ENCODE measurements at places on chromosomes 1 and 21.

DNA sequence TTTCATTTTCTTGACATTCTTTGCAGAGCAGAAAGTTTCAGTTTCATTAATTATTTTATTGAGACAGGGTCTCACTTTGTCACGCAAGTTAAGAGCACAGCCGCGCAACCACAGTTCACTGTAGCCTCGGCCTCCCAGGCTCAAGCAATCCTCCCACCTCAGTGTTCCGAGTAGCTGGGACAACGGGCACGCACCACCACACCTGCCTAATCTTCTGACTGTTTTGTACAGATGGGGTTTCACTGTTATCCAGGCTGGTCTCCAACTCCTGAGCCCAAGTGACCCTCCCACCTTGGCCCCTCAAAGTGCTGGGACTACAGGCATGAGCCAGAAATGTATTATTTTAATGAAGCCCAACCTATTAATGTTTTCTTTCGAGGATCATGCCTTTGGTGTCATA is 3.0 kb upstream of the SPATC1L start:
- no peak for DNase-seq

DNA sequence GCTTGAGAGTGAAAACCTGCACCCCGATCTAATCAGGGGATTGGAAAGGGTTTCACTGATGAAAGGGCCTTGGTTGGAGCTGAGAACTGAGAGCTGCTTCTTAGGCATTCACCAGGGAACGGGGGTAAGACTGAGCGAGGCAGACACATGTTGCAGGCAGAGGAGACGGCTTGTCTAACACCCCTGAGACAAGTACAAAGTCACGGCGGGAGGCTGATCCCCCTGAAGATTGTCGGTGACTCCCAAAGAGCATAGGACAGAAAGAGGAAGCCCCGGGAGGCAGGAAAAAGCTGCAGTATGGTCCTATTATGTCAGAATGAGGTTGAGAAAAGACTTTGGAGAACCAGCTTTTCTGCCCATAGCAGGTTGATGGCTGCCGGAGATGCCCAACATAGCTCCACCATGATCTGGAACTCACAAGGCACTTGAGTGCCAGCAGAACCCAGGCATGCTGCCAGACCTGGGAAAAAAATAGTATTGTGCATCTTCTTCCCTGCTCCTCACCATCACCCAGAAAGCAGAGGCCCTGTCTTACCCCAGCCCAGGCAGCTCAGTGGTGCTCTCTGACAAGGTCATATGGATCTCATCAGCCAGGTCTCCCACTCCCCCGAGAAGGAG is 463.9 kb upstream of the PROX1 start:
- DNase-seq: no peak

GRCh38 chr21:28991861-28992525 is 684 bp downstream of the LTN1 start:
- no peak for DNase-seq

DNA sequence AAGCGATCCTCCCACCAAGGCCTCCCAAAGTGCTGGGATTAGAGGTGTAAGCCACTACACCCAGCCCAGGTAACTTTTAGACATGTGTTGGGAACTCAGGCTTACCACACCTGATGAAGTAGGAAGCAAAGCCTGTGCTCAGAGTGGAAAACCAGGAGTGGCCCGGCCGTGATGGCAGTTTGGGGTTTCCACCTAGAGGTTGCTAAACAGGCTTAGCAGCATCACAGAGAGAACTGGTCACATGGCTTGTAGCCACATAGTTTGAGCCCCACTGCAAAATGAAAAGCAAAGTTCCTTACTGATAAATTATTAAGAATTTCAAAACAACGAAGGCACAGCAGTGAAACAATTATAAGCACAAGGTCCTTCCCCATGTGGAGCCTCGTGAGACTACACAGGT is 142.6 kb upstream of the CXADR start:
- DNase-seq: no peak

DNA sequence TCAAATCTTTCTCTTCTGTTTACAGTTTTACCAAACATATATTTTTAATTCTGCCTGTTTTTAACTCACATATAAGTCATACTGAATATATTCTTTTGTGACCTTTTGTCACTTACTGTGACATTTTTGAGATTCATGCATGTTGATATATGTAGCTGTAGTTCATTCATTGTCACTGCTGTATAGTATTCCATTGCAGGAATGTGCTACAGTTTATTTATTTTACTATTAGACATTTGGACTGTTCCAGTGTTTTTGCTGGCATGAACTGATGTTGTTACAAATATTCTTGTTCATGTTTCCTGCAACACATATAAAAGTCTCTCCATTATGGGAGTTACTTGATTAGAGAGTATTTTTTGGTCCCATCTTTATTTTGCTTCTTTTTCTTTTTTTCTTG is 174.9 kb downstream of the DHRS3 start:
- DNase-seq: no peak

DNA sequence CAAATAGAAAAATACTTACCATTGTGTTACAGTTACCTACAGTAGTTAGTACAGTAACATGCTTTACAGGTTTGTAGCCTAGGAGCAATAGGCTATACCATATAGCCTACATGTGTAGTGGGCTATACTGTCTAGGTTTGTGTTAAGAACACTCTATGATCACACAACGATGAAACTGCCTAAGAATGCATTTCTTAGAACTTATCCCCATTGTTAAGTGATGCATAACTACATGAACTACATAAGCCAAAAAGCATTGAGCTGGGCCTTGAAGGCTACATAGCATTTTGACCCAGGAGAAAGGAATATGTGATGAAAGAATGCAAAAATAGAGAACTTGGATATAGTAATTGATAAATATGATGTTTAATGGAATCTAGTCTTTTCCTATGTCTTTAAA is 46.4 kb upstream of the JUN start:
- no peak for DNase-seq

- DNase-seq: no peak
Observed at GRCh38 chr21:45374826-45375455, 30.0 kb upstream of the COL18A1 start.

DNA sequence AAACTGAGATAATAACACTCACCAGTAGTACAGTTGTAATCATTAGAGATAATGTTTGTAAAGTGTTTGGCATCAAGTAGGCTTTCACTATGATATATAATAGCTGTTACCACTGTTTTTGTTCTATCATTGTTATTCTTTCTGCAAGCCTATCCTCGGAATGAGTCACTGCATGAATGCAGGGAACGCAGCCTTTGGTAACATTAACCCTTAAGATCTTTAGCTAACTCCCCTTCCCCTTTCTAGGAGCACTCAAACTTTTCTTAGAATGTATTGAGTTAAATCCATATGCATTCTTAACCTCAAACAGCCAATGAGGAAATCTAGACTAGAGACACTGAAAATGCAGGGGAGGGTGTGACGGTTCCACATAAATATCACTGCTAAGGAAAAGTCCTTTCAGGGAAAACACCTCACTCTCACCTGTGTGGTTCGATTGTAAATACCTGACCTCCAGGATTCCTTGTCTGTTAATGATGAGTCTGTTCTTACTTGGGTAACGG is 467.3 kb downstream of the SETD4 start:
- DNase-seq: no peak

- no peak for DNase-seq
Observed at GRCh38 chr21:41825216-41825615, 53.9 kb downstream of the PRDM15 start.

DNA sequence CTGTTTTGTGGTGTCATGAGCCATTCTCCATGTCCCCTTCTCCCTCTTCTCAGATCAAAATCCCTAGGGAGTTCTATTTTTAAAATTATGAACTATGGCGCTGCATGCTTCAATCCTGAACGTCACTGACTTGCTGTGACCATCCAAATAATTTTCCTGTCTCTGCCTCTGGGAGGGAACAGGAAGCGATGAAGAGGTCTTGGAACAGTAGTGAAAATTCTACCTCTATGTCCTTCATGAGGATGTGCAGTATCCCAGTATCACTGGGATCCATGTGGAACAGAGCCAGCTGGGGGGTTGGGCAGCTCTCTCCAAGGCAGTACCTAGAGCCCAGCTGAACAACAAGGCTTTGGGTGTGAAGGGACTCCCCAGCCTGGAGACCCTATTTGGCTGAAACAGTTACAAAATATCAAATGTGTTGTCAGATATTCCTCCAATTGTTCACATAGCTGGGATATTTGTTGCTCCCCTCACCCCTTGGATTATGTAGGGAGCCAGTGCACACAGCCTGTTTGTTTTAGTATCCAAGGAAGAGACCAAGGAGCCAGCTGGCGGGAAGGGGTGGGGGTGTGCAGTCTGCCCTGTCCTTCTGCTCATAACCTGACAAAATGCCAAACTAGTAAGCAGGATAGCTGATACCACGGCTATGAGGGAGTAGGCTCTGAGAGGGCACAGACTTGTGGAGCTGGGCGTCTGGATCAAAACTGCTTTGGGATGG is 7.6 kb downstream of the DCLRE1B start:
- DNase-seq: no peak

- DNase-seq: no peak
Observed at GRCh38 chr1:176543360-176544129, 80.6 kb downstream of the PAPPA2 start.

DNA sequence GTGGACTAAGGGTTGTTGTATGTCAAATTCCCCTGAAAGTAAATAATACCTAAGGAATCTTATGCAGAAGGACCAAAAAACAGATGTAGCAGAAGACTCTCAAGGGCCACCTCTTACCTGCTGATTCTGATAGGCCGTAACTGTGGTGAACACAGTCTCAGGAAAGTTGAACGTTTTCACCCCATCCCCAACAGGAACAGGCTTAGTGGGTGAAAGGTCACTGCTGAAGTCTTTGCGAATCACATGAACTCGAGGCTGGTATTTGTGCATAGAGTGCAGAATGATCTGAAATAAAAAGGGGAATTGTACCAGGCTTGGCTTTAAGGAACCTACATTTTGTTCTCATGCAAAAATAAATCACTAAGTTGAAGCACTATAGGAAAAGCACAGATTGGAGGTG is 64.8 kb downstream of the TBX15 start:
- DNase-seq: no peak

DNA sequence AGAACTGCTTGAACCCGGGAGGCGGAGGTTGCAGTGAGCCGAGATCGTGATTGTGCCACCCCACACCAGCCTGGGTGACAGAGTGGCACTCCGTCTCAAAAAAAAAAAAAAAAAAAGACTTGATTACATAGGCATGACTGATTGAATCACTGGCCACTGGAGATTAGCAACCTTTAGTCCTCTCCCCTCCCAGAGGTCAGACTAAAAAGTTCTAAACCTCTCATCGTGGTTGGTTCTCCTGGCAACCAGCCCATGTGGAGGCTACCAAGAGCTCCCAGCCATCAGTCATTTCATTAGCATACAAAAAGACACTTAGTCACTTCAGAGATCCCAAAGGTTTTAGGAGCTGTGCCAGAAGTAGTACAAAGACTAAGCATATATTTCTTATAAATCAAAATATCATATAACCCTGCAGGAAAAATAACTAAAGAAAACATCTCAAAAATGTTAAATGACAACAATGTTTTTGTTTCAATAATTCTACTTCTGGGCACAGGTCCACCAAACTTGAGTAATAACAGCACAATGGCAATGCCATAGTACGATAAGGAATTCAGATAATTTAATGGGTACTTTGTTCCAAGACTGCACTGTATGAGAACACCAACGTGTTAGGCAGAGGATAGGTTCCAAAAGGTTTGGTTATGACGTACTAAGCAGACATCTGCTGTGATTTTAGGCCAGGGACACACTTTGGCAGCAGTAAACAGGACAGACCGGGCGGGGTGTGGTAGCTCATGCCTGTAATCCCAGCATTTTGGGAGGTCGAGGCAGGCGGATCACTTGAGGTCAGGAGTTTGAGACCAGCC is 18.1 kb downstream of the USP48 start:
- DNase-seq: peak; percentile 76

DNA sequence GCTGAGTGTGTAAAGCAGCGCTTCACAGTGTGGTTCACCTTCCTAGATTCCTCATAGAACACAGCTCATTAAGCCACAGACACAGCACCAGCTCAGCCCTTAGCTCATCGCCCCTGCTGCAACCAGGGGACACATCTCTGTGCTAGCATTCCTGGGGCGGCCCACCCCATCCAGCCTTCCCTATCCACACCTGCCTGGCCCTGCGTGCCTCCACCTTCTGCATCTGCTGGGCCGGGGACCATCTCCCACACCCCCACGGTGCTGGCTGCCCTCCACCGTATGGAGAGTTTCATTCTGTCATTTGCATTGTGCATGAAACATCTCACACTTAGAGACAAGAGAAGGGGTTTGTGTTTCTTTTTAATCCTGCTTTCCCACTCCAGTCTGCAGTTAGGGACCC is 35.8 kb upstream of the PRSS38 start:
- DNase-seq: no peak

DNA sequence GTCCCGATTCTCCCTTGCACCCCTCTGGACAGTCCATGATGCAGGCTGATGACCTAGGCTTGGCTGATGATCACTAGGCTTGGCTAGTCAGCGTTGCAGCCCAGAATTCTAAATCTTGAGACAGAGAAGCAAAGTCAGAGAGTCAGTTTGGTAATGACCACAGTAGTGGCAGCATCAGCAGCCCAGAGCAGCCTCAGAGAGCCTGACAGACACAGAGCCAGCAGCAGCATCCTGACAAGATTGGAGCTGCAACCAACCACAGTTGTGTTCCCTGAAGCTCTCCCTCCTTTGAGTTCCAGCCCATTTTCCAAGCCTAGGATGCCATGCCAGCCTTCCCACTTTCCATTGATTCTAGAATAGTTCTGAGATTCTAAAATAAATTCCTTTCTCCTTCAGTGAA is 16.8 kb upstream of the ITLN1 start:
- no peak for DNase-seq

DNA sequence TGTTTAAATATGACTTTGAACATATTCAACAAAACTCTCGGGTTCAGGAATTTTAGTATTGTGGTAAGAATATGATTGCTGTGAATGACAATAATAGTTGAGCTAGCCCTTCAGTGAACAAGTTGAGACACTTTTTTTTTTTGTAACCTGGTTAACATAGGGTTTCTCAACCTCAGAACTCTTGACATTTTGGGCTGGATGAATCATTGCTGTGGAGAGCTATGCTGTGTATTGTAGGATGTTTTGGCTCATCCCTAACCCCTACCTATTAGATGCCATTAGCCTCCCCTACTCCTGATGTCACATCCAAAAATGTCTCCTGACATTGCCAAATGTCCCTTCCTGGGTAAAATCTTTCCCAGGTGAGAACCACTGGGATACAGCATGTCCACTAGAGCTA is 113.7 kb downstream of the RUNX1 start:
- DNase-seq: no peak

DNA sequence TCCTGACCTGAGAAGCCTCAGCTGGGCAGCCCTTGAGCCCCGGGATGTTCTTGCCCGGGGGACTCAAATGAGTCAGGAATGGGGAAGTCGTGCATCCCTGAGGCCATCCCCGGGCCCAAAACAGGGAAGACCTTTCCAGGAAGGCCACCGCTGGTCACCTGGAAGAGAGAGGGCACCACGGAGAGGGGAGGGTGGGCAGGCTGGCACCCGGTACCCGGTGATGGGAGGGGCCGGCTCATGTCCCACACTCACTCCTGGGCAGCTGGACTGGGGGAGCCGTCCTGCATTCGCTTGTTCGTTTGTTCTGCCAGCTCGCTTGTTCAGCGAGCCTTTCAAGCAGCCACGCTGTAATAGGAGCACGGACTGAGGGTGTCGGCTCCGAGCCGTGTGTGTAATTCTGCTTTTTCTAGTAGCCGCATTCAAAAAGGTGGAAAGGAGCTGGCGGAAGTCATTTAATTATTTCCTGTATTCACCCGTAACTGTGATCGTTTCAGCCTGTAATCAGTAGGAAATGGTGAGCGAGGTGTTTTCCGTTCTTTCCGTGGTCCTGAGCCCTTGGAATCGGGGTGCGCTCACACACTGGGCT is 48.4 kb upstream of the CCDC27 start:
- no peak for DNase-seq
